ENCODE measurements at places on chromosomes 3 and 15. TPM values are rescaled to one million over a fixed set of nuclear protein-coding genes. Genes with fewer than 3 reads are reported as not detected.

Gene TMEM266
- total RNA-seq, result 0.33 TPM

GRCh38 chr15:63075015-63075983 is 32.8 kb downstream of the TPM1 start:
- no peak for DNase-seq

GRCh38 chr3:29185706-29186105 is 95.2 kb upstream of the RBMS3 start:
- peak; percentile 16 for DNase-seq

Gene AHSG
- total RNA-seq, result 0.67 TPM

DNA sequence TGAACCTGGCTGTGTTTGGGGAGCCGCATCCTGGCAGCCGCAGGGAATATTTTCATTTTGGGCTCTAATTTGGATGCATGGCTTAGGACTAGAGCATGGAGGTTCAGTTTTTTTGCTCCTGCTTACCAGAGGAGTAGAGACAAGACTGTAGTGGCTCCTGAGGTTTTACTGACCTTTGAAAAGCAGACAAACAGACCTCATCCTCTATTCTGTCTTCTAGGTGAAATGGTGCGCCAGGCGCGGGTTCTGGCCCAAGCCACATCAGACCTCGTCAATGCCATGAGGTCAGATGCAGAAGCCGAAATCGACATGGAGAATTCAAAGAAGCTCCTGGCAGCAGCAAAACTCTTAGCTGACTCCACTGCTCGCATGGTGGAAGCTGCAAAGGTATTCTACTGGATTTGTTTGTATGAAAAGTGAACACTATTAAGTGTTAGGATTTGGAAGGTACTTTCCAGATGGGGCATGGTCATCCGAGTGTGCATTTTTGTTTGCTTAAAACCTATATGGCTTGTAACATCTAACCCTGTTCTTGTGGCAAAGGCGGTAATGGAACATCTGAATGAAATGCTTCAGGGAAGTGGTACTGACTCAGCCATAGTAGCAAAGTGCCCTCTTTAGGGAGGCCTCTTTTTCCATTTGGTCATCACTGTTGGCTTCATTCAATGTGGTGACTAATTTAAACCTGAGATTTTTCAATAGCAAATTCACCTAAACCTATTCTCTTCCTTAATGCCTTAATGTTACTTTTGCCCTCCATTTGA is 330.7 kb upstream of the TPM1 start:
- peak; percentile 35 for DNase-seq

Gene NUP210
- 0.83 TPM for total RNA-seq

Gene GOLGA8H
- 0.24 TPM for total RNA-seq

Gene LMAN1L
- not detected for total RNA-seq

DNA sequence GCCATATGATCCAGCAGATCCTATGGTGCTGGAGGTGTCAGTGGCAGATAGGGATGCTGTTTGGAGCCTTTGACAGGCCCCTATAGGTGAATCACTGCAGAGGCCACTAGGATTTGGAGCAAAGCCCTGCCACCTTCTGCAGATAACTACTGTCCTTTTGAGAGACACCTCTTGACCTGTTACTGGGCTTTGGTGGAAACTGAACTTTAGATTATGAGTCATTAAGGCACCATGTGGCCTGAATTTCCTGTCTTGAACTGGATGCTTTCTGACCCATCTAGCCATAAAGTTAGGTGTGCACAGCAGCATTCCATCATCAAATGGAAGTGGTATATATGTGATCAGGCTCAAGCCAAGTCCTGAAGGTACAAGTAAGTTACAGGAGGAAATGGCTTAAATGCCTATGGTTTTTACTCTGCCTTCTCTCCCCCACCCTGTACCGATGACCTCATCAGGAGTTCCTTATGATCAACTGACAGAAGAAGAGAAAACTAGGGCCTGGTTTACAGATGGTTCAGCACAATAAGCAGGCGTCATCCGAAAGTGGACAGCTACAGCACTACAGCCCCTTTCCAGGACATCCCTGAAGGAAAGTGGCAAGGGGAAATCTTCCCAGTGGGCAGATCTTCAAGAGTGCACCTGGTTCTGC is 565.6 kb upstream of the AGTR1 start:
- DNase-seq, result no peak

DNA sequence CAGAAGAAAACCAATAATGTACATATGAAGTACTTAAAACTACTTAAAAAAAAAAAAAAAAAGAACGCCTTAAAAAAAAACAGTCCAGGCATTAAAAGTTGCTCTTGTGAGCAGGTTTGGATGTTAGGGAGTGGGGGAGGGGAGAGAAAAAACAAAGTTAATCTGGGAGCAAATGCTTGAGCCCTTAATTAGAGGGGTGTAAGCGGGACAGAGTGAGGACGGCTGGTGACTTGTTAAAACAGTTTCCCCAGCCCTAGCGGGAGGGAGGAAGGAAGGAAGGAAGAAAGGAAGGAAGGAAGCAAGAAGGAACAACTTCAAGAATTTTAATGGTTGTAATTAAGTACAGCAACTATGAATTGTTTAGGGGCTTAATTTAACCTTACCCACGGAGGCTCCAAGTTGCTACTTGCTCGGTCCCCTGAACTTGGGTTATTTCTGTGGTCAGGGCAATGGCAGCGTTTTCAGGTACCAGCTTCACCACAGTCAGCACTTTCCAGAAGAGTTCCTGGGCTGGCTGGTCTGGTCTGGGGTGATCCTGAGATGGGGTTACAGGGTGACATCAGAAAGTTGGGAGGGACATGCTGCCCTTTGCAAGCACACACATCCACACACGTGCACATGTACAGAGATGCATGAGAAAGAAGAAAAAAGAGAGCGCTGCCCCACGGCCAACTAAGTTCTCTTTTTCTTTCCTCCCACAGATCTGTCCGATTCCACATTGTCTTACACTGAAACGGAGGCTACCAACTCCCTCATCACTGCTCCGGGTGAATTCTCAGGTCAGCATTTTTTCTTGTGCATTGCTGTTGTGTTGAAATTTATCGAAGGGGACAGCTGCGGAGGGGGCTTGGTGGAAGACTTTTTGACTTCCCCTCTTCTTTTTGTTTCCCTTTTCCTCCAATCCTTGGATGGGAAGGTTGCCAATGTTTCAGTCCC is 14.0 kb downstream of the SMAD6 start:
- DNase-seq, result no peak

Gene HRG
- not detected for total RNA-seq

Gene ITIH3
- total RNA-seq, result not detected

DNA sequence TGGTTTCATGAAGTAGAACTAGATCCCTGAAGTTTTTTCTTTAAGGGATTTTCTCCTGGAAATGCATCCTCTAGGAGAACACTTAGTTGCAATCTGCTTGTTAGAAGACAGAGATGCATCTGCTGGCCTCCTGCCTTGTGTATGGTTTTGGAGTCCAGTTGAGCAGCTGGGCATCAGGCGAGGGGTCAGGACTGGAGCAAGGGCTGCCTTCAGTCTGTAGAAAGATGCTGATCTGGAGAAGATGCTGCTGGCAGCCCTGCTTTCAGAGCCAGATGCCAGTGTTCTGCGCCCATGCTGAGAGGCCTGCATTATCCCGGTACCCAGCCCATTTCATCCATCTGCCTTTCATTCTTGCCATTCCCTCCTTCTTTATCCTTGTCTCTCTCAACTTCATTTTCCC is 77.4 kb downstream of the CHCHD6 start:
- DNase-seq, result no peak

DNA sequence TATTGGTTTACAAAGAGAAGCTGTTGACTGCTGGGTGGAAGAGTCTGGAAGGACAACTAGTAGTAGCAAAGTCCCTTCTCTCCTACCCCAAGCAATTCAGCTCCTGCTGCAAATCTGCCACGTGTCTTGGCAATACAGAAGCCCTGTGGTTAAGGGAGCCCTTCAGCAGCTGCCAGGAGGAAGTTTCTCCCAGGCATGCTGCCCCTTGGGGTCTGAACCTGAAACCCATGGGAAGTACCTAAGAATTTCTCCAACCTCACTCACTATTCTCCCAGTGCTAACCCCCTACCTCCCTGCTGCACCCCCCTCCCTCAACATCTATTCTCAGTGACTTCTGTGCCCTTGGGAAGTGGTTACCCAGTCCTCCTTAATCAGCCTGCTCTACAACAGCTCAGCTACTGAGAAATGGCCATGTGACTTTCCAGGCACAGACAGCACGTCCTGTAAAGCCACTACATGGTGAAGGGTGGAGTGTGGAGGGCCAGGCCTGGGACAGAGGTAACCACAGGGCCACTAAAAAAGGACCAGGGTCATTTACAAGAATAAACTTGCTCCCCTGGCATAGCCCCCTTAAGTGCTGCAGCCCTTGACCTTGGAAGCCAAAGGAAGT is 316.6 kb downstream of the NTRK3 start:
- no peak for DNase-seq

Gene SPINK8
- total RNA-seq, result not detected

DNA sequence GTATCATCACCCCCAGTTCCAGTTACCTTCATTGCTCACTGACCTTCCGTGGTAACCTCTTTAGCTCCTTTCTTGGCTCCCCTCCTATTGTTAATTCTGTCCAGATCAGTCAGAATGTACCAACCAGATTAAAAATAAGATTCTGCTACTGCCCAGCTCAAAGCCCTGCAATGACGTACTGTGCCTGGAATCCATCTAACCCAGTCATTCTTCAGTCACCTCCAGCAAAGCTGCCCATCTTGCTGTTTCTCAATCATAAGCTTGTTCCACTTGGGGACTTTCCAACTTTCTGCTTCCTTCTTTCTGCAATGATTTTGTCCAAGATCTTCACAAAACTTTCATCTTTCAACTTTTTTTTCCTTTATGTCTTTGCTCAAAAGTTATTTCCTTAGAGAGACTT is 512.0 kb upstream of the ZNF385D start:
- DNase-seq, result peak; percentile 59

Gene CCDC12
- 39.4 TPM for total RNA-seq

Gene MAGEL2
- not detected for total RNA-seq

GRCh38 chr3:185997130-185997529 is 59.3 kb upstream of the TRA2B start:
- no peak for DNase-seq

DNA sequence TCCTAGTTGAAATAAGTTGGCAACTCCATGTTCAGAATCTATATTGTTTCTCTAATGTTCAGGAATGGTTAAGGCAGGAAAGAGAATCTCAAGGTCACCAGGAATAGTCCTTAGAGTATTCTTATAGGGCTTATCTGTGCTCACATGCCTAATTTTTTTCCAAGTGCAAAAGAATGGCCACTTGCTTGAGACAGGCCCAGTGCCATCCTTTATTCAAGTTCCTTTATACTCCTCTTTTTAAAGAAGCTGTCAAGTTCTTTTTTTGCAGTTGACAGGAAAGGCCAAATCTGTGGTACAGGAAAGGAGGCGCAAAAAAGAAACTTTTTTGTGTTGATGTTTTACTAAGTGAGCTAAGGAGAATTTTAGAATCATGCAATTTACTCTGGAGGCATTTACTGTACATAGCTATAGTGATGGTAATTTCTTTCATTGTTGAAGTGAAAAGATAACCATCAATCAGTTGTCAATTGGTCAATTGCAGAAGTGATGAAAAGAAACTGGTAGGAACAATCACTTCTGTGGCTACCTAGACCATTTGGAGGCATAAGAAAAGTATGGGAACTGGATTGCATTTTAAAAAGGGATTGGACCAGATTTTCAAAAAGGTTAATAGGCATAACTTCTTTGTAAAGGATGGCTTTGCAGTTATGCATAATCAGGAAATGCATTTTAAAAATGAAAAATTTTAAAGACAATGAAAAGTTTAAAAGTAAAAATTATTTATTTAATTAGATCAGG is 102.5 kb upstream of the SOX2 start:
- no peak for DNase-seq

DNA sequence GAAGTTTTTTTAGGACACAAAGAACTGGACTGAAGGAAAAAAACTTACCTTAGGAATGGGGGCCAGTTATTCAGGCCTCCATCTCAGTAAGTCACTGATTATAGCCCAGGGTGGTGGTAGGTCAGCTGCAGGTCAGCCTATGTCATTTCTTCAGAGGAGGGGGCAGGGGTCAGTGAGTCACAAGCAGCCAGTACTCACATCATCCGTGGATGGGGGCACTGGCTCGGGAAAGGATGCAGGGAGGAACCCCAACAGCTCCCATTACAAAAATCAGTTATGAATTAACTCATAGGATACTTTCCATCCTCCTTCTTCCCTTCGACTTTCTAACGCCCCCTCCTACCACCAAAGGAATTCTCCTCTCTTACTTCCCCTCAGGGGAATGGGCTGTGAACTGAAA is 578.3 kb downstream of the PDCD6IP start:
- DNase-seq, result no peak

DNA sequence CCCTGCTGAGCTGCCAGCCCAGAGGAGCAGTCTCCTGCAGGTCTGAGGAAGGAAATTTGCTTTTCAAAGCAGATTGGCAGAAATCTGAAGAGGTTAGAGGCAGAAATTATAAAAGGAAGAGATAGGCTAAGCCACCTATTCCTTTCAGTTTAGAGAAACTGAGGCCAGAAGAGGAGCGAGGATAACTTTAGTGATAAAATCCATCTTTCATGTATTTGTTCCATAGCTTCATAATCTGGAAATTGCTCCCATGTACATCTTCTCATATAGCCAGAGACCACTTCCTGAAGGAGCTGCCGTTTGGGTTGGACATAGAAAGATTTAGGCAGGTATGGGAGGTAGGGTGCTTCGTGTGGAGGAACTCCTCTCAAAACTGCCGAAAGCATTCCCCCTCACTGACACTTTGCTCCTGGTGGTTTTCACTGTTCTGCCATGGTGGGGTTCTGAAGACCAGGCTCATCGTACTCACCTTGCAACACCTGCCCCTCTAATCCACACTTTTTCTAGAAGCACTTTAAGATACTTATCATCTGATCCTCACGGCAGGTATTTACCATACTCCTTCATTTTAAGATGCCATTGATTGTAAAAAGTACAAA is 670 bp upstream of the ACAP2 start:
- DNase-seq, result no peak

Gene KLF15
- 0.17 TPM for total RNA-seq

DNA sequence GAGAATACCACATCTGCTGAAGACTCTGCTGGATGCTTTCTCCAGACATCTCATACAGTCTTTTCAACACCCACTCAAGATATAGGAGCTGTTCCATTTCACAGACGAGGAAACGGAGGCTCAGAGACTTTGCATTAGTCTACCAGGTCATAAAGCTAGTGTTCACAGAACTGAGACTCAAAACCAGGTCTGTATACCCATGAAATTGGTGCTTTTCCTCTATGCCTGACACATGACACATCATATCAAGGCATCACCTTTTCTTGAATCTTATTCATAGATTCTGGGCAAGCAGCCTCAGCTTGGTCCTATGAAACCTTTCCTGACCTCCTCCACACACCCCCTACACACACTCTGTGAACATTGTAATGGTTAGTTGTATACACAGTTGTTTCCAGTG is 101.2 kb downstream of the LPP start:
- DNase-seq, result no peak

DNA sequence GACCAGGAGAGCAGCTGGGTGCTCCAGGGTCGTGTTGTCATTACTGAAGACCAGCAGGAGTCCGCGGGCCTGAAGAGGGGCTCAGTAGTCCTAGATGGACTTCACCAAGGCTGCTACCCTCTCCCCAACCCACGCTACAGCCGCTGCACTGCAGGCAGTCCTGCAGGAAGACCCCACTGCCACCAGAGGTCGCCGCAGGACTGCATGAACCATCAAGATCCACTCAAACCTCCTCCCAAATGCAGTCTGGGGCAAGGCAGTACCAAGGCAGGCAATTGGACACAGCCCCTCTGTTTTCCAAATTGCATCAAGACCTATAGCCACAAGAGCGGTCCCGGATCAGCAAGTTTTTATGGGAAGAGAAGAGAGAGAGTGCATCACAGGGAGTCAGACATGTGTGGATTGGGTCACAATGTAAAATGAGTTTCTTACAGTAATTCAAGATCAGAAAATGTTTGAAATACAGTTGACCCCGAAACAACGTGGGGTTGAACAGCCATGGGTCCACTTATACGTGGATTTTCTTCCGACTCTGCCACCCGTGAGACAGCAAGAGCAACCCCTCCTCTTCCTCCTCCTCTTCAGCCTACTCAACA is 46.7 kb downstream of the DZIP1L start:
- DNase-seq, result peak; percentile 53

Gene RPUSD3
- total RNA-seq, result 35.0 TPM
